NCI-H446 (cell line): ENCODE measurements at places on chromosomes 16 and 17.

- DNase-seq = no peak
Measured at GRCh38 chr17:72305472-72305871, 184.7 kb downstream of the SOX9 start.

DNA sequence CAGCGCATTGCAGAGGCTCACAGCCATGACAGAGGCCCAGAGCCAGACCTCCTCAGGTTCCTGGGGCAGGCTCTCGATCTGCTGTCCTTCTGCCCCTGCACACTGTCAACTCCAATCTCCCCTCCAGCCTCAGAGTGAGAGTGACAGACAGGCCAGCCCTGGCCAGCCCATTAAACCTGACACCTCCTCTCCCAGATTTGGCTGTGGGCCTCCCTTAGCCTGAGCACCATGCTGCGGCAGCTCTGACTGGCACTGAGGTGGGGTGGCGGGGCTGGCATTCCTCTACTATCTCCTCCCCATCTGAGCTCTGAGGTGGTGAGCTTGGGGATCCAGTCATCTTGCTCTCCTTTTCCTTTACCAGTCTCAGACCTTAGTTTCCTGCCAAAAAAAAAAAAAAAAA lies 15.5 kb upstream of the C1QL1 start:
- DNase-seq = no peak

- DNase-seq = no peak
Measured at GRCh38 chr17:64028874-64029464, 8.5 kb upstream of the ICAM2 start.

DNA sequence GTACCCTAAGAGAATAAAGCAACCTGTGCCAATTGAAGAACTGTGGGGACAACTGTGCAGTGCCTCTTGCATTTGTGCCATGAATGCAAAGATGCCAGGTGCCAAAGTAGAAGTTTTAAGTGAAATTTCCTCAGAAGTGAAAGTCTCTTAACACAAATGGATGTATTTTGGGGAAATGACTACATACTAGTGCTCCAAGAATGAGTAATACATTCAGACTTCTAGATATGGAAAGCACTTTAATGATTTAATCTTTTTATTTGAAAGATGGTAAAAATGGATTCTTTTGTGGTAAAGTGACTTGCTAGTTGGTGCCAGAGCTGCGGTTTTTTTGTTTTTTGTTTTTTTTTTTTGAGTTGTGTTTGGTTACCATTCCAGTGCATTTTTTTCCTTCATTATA lies 15.0 kb downstream of the UTP18 start:
- no peak for DNase-seq

GRCh38 chr16:9556949-9557665 lies 465.7 kb downstream of the HAPSTR1 start:
- no peak for DNase-seq

DNA sequence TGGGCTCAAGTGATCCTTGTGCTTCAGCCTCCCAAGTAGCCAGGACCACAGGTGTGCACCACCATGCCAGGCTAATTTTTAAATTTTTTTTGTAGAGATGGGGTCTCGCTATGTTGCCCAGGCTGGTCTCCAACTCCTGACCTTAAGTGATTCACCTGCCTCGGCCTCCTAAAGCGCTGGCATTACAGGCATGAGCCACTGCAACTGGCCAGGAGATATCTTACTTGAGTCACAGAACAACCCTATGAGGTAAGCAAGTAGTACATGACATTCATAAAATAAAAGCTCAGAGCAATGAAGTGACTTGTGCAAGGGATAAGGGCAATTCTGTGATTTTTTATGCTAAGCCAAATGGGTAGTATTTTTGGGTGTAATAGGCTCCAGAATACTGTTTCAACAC lies 57.3 kb downstream of the CDC27 start:
- DNase-seq = no peak

DNA sequence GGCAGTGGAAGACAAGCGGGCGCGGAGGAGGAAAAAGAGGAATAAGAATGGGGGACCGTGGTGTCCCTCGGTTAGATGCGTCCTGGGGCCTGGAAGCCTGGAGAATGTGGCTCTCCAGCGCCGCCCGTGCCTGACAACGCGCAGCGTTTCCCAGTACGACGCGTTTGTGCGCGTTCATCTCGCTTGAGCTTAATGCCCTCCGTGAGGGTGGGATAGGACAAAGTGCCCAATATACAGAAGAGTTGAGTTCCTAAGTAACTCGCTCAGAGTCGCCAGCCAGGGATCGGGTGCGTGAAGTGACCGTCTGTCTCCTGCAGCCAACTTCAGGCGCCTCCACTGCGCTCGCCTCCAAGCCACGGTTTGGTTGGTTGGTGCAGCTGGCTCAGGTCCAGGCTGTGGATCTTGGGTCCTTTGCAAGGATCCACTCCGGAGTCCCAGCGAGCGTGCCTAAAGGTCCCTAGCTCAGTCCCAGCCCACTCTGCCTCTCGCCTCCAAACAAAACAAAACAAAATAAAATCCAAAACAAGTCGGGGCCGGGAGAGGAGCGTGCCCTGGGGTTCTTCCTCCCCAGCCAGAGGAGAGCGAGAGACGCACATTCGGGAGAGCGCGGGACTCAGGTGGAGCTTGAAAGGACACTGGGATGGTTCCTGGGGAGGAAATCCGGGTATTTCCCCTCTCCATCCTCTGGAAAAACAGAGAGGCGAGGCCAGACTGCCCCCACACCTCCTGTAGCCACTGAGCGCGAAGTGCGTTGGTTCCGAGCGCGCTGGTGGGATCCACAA lies 974 bp downstream of the GALR2 start:
- DNase-seq = no peak

DNA sequence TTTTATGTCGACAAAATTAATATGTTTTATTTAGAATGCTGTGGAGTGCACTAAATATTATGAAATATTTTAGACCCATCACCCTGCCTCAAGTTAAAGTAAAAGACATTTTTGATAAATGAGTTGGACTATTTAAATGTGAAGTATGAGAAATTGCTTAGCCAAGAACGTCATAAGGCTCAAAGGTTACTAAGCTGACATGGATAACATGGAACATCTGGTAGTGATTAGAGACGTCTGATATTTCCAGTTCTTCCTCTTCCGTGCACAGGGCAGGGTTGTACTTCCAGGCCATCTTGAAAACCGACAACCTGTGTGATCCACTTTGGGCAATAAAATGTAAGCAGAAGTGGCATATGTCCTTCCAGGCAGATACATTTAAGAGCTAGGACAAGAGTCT lies 7.2 kb upstream of the CCL8 start:
- DNase-seq = no peak

GRCh38 chr16:17395849-17396480 lies 74.8 kb downstream of the XYLT1 start:
- DNase-seq = no peak

DNA sequence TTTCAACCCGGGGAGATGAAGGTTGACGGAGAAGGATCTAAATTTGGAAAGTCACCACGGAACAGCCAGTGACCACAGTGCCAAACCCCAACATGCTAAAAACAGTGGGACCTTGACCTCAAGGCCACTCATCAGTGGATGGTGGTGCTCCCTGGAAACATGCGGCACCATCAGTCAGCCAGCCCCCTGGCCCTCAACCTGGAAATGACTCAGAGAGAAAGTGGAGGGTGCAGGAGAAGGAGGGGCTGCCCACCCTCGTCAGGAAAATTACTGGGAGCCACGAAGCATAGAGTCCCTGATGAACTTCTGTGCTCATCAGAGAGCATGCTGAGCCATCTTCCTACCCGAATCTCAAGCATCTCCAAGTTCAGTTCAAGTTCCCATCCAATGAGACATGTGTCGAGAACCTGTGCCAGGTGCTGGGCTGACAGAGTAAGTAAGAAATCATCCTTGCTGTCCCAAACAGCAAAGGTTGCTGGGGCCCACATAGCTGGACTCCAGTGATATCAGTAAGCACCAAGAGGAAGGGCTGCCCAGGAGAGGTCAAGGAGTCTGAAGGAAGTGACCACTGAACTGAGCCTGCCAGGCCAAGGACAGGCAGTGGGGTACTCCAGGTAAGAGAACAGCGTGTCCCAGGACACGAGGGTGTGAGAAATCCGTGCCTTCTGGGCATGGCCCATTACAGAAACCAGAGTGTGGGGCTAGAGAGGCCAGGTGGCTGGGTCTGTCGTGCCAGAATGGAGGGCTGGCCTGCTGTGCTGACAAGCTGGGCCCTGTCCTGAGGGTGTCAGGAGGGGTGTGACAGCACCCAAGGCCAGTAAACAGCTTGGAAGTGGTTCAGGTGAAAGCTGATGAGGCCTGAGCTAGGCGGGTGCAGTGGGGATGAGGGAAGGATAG lies 5.2 kb downstream of the PECAM1 start:
- no peak for DNase-seq

GRCh38 chr16:4257646-4258556 lies 14.9 kb downstream of the TFAP4 start:
- no peak for DNase-seq

DNA sequence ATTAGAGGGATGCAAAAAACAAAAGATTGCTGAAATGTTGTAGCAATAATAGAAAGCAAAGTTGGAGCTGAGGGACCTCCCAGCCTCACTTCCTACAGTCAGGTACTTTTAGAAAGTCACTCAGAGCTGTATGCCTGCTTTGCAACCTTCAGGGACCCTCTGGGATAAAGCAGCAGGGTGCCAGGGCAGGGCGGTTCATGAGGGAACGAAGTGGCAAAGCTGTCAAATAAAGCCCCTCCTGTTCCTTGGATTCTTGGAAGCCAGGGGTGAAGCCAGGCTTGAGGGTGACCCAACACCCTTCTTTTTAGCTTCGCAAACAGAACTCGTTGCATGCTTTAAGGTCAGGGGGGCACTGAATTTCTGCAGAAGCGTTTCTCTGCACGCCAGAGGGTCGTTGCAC lies 767 bp downstream of the ATP2C2 start:
- no peak for DNase-seq

- DNase-seq = no peak
Measured at GRCh38 chr17:74641224-74641957, 17.9 kb upstream of the CD300E start.

- no peak for DNase-seq
Measured at GRCh38 chr17:81514489-81514738, 1.8 kb upstream of the ACTG1 start.

GRCh38 chr17:46940692-46941404 lies 17.9 kb downstream of the GOSR2 start:
- peak; percentile 72 for DNase-seq

DNA sequence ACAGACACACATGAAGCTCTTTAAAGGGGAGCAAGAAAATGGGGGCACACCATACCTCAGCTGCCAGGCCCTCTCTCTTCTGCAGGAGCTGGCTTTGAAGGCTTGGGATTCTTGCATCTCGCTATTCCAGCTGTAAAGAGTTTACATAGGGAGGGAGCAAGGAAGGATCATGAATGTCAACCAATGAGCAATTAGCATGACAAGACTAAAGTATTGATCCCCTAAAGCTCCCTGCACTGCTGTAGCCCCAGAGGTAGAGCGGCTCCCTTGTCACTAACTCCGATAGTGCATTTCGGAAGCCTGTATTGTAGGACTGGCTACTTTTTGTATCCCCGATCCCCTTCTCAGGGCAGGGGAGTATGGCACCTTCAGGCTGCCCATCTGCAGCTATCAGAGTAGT lies 113.4 kb upstream of the PMFBP1 start:
- DNase-seq = no peak

DNA sequence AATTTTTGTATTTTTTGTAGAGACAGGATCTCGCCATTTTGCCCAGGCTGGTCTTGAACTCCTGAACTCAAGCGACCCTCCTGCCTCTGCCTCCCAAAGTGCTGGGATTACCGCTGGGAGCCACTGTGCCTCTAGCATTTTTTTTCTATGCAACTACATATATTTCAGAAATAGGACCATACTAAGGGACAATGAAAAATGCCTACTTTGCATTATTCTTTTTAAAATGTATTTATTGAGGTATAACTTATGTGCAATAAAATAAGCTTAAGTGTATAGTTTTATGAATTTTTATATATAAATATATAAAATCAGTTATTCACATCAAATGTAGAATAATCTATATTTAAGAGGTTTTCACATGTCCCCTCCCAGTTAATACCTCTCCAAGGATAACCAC lies 38.1 kb downstream of the KATNIP start:
- DNase-seq = no peak
